Fibroblast of skin of right biceps (primary cell): ENCODE measurements at places on chromosomes 16 and 17.

DNA sequence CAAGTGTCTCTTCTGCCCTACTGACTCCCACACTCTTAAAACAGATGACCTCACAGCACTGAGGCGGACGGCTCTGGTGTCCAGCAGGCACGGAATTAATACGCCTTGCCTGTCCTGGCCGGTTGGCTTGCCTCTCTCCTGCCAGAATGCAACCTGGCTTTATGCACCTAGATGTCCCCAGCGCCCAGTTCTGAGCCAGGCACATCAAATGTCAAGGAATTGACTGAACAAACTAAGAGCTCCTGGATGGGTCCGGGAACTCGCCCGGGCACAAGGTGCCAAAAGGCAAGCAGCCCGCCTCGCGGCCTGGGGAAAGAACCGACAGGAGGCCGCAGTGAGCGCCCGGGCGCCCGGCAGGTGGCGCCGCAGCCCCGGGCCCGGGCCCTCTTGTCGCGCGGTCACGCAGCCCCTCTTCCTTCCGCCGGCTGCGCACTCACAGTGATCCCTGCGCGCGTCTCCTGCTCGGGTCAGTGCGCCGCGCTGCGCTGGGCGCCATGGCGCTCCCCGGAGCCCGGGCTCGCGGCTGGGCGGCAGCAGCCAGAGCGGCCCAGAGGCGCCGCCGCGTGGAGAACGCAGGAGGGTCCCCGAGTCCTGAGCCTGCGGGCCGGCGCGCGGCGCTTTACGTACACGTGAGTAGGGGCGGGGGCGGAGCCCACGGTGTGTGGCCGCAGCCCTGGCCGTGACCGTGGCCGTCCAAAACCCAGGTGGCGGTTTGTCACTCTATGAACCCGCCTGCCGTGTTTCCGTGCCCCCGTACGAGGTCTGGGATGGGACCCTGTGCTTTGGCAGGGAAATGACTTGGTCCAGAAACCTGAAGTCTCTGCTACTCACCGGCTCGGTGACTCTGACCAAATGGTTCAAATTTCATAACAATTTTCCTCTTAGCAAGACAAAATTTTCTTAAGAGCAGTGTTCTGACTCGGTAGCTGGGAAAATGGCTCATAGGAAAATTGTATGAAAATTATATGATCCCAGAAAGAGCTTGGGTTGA lies at the start of gene RSAD1:
RSAD1 (plus strand) TSS at position 470 of the 991 bp plus-strand sequence; CDS start at position 495, 25 bp downstream.
- peak; percentile 92 for DNase-seq

DNA sequence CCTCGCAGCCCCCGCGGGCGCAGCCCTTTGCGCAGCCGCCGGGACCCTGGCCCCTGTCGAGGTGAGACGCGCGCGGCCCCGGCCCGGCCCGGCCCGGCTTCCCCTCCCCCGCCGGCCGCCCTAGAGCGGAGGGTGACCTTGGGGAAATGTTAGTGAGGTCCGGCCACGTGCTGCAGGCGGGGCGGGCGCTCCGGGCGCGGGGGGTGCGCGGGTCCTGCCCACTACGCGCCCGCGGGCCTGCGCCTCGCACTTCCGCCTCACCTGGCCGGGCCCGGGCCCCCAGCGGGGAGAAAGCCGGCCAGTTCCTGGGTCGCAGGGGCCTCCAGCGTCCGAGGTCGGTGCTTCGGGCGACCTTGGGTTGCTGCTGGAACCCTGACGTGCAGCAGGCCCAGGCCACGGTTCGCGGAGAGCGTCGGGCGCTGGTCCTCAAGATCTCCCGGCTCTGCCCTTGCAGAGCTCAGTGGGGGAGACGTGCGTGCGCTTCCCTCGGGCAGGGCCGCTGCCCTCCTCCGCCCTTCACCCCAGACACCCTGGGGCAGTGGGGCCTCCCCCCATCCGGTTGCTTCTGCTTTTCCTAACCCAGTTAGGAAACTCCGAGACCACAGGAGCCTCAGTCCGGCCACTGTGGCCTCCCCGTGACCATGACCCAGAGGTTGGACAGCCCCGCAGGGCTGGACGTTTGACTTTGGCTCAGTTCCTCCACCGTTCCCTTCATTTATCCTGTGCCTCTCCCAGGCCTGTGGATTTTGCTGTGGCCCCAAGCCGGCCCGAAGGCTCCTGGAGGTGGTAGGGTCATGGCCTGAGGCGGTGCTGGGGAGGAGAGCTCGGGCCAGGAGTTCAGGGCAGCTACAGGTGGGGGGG lies 791 bp downstream of the MCRIP2 start:
- DNase-seq, result no peak

DNA sequence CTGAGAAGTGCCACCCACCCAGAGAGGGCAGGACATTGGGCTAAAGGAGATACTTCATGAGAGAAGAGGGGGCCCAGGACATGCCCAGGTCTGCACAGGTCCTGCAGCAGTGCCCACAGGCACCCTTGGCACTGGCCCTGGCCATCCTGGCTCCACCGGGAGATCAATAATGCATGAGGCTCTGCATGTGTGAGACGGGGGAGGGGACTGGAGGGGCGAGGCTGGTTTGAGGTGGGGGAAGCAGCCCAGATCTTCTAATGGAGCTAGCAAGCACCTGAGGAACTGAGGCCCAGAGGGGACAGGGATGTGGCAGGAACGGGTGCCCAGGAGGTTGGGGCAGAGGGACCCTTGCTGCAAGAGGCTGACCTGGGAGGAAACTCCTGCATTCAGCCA lies 567 bp downstream of the OSBPL7 start:
- no peak for DNase-seq

GRCh38 chr16:10754941-10755340 lies 11.3 kb downstream of the NUBP1 start:
- DNase-seq, result peak; percentile 65

DNA sequence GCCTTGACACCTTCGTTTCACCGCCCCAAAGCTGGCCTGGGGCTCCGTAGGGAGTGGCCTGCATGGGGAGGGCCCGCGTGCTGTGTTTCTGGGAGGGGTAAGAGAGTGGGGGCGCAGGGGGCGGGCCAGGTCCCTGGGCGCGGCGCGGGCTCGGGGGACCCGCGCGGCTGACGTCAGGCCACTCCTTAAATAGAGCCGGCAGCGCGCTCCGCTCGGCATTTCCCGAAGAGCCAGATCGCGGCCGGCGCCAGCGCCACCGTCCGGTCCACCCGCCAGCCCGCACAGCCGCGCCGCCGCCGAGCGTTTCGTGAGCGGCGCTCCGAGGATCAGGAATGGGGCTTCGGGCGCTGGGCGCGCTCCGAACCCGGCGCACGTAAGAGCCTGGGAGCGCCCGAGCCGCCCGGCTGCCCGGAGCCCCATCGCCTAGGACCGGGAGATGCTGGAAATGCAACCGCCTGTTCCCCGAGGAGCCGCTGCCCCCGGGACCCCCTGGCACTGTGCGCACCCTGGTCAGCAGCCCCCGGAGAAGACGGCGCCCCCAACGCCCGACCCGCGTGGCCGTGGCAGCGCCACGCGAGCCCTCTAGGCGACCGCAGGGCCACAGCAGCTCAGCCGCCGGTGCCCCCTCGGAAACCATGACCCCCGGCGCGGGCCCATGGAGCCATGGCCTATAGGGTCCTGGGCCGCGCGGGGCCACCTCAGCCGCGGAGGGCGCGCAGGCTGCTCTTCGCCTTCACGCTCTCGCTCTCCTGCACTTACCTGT lies at the start of gene HS3ST2:
HS3ST2 (plus strand) TSS at position 215 of the 763 bp plus-strand sequence; CDS start at position 664, 449 bp downstream.
- peak; percentile 25 for DNase-seq

- DNase-seq, result no peak
Measured at GRCh38 chr17:5225668-5226457, 8.8 kb downstream of the SCIMP start.

- DNase-seq, result peak; percentile 78
Measured at GRCh38 chr17:11598274-11599221, at the start of gene DNAH9. TSS of gene DNAH9 (plus strand) at chr17:11598470. CDS start at chr17:11598499, 29 bp downstream.

DNA sequence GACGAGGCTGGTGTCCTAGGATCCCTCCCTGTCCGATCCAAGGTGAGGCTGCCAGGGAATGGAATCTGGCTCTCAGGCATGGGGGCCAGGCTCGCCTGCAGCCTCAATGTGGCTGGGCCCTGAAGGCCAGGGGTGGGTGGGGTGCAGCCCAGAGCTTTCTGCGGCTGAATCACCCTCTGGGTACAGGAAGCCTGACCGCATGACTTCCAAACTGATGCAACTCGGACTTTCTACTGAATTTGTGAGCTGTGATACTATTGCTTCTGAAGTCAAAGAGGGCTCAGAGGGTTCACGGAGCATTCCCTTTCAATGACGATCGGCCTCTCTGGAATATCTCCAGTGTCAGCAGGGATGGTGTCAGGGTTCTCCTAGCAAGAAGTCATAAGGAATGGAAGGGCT lies 123.7 kb downstream of the METRNL start:
- peak; percentile 91 for DNase-seq
